Esophagus squamous epithelium (tissue), 5 donors: ENCODE measurements at places on chromosomes 2 and 18.
A peak's percentile ranks its signal among the peaks of the same experiment; 100 is the strongest.

- no peak for DNase-seq
Observed at GRCh38 chr2:104378853-104379374, 475.0 kb upstream of the POU3F3 start.

- DNase-seq: no peak
Observed at GRCh38 chr18:10715791-10716190, 190.0 kb downstream of the NAPG start.

DNA sequence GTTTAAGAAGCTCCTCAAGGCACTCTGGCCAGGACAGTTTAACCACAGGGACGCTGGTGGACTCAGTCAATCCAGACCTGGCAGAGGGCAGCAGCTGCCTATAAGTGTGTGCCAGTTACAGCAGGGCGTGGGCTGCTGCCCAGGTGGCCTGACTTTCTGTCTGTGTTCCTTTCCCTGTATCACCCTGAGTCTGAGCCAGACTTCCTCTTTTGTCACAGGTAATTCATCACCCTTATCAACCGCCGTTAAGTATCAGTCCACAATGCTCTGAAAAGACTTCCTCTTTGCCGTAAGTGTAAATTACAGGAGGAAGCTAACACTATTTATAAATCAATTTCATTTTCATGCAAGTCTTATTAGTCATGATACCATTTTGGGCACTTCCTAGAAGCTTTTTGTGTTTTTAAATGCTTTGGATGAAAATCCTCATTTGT lies 7.0 kb downstream of the LPIN1 start:
- no peak for DNase-seq

DNA sequence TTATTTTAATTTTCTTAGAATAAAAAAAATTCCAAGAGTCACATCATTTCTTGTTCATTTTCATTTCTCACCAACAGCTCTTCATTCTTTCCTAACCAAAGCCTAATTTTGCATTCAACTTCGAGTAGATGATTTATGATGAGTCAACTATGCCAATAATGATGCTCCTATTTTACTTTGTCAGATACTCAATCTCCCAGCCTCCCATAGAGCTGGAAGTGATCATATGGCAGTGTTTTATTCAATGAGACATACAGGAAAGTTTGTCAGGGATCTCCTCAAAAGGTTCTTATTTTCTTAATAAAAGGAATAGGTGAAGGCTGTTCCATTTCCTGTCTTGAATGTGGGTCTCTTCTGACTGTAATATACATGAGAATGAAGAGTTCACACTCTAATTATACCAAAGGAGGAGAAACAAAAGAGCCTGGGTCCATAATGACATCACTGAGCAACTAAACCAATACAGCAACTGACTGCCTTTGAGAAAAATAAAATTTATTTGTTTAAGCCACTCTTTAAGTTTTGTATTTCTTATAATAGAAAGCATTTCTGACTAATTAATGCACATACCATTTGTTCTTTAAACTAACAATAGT lies 231.2 kb upstream of the CYP26B1 start:
- no peak for DNase-seq

DNA sequence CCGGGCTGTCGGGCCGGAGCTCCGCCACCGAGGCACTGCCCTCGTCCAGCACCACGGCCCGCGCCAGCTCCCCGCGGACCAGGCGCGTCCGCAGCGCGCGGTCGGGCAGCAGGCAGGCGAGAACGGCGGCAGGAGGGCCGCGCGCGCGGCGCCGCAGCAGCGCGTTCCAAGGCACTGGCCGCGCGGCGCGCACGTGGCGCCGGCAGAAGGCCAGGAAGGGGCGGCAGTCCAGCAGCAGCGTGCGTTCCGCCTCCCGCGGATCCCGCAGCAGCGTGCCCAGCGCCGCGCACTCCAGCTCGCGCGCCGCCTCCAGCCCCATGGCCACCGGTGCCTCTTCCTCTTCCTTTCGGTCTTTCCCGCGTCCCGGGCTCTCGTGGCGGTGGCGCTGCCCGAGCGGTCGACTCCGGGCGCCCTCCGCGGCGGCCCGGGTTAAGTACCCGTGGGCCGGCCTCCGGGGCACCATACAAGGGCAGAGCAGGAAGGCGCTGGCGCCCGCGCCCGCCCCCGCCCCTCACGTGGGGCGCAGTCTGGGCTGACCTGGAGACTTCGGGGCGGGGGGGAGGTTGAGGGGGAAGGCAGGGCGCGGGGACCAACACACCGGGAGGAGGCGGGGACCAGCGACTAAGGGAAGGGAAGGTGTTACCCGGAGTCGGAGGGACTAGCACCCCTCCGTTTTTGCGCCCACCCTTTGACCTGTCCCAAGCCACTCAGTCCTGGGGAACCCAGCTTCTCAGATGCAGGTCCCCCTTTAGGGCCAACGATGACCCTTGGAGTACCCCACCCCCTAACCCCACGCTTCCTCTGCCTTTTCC lies at the start of gene DUSP2:
DUSP2 (minus strand) TSS at position 405 of the 812 bp plus-strand sequence; CDS start at position 319, 86 bp downstream.
- peak; percentile 48 for DNase-seq

GRCh38 chr2:211251016-211251415 lies 694.6 kb downstream of the CPS1 start:
- DNase-seq: no peak

DNA sequence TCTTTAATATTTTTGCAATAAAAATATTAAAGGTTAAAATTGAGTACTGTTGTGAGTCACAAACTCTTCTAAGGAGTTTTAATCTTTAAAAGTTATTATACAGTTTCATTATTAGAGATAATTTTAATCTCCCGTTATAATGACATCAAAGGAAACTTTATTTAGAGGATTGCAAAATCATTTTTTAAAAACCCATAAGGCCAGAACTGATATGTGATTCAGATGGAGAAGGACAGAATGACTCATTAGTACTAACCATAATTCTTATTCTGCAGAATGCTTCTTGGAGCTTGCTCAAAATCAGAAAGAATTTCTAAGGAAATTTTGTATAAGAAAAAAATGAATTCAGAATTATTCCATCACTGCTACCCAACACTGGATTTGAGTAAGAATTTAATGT lies 12.5 kb upstream of the HNRNPLL start:
- no peak for DNase-seq

DNA sequence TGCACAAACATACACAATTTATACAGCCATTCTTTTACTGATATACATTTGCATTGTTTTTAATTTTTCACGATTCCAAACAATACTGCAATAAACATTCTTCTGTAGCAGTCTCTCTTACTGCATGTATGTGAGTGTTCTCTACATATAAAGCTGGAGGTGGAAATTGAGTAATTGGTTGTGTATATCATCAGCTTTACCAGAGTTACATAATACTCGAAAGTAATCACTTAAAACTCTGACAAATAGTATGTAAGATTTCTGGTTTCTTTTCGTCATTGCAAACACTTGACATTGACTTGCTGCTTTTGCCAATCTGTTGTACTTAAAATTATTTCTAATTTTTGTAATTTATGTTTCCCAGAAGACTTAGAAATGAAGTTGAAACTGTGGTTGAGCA lies 110.2 kb downstream of the TDRD15 start:
- no peak for DNase-seq

GRCh38 chr2:30104307-30104706 lies 42.5 kb upstream of the YPEL5 start:
- no peak for DNase-seq

DNA sequence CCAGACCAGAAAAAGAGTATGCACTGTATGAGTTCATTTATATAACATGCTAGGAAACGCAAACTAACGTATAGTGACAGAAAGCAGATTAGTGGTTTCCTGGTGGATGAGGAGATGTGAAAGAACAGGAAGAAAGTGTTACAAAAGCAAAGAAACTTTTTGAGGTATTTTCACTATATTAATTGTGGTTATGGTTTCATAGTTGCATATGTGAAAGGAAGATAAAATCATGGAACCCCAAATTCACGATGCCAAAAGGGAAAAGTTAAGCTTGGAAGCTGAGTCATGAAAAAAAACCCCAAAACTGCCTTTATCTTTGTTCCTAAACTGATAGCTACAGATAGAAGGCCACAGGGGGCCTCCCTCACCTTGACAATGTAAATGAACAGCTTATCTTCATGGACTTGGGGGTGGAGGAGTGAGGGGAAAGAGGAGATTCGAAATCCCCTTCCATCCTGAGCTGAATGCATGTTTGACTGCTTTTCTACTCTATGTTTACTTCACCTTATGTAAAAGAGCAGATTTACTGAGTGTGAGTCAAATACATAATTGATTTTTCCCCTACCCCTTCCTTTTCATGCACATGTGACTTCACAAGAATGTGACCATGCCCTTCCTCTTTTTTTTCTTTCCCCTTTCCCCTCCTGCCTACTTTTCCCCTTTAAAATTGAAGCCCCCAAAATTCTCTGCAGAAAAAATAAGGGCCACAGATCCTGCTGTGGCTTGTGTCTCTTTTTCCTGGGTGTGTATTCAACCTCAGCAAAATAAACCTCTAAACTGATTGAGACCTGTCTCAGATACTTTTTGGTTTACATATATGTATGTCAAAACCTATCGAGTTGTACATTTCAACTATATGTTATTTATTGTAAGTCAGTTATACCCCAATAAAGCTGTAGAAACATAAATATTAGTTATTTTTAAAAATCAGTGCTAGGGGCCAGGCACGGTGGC lies 100.1 kb upstream of the TLK1 start:
- no peak for DNase-seq

GRCh38 chr2:16211341-16211740 lies 271.0 kb downstream of the MYCN start:
- DNase-seq: no peak

DNA sequence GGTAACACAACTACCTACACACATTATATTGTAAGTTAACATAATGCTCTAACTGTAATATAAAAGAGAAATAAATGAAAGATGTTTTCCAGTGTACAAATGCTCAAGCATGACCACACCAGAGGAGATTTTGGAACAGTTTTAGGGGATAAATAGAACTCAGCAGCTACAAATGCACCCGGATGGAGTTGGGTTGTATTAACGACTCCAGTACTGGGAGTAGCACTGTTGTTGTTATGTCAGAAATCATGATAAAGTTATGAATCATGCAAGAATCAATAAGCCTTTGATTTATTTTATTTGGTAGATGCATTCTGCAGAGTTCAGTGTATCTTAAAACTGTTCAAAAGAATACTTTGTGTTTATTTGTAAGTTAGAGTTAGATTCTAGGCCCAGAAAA lies 126.9 kb downstream of the MAP3K20 start:
- no peak for DNase-seq

GRCh38 chr2:183709829-183710228 lies 585.6 kb downstream of the NUP35 start:
- no peak for DNase-seq

- DNase-seq: no peak
Observed at GRCh38 chr2:176544991-176545956, 276.0 kb downstream of the MTX2 start.

DNA sequence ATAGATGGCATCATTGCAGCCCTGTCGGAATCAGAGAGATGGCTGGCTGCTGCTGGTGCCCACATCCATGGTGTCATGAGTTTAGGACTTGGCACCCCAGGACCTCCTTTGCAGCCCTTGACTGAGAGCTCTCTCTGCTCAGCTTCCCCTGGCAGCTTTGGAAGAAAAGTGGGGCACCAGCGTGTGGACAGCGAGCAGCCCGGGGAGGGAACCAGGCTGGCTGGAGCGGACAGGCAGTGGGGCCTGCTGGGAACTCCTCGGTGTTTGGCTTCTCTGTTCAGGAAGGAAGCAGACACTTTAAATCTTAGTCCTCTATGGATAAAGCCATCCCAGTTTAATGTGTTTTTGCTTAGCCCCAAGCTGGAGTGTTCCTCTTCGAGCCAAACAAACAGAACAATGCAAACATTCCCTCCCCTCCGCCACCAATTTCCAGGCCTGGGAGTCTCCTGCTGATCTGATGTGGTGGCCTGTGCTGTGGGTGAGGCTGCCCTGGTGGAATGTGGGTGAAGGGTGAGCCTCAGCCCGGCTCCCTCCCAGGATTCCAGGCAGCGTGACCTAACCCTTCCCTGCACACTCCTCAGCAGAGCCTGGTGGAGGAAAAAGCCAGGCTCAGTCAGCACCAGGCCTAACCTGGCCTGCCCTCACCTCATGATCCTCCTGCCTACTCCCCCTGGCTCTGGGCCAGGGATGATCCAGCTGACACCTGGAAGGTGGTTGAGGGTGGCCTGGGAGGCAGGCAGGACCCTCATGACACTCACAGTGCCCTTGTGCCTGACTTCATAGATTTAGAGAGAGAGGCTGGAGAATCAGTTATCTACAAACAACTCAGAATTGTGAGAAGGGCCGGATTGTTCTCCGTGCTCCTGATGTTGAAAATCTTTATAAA lies 21.6 kb upstream of the ITGB6 start:
- DNase-seq: no peak

- no peak for DNase-seq
Observed at GRCh38 chr2:28274911-28275685, 117.6 kb upstream of the FOSL2 start.

DNA sequence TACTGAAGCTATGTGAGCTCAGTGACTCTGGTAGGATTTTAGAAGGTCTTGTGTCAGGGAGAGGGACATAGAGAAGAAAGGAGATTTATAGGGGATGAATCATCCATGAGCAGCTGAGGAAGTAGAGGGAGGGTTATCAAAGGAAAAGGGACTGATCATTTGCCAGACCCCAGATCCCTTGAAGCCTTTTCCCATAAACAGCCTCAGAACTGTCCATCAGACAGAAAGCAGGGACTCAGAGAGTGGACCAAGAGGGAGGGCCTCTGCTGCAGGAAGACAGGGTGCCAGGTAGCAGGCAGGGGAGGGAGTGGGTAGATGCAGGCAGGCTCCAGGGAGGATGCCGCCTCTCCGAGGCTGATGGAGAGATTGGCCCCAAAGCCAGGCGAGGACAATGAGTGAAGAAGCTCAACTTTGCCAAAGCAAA lies 133.9 kb downstream of the TNS1 start:
- DNase-seq: no peak

GRCh38 chr2:23550553-23550952 lies 165.6 kb downstream of the KLHL29 start:
- DNase-seq: no peak

- DNase-seq: no peak
Observed at GRCh38 chr18:51727780-51728179, 530.3 kb upstream of the MEX3C start.

GRCh38 chr2:3666613-3666975 lies 8.6 kb downstream of the ALLC start:
- no peak for DNase-seq

DNA sequence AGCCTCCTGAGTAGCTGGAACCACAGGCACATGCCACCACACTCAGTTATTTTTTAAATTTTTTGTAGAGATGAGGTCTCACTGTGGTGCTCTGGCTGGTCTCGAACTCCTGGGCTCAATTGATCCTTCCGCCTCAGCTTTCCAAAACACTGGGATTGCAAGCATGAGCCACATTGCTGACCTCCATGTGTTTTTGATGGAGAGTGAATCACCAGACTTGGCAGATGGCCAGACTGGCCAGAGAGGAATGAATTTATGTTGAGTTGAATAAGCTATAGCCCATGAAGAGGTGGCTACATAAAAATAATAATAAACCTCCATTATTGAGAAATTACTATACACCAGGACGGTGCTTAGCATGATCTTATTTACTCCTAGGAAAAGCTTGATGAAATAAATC lies 91.5 kb downstream of the MREG start:
- DNase-seq: no peak
